Calu3 (cell line): ENCODE measurements at places on chromosomes 5 and 9. TPM values are rescaled to one million over a fixed set of nuclear protein-coding genes. Genes with fewer than 3 reads are reported as not detected.

GRCh38 chr5:139904816-139905661, 109.4 kb downstream of the PSD2 start:
- DNase-seq = no peak

GRCh38 chr5:172858511-172858989, 24.5 kb downstream of the ERGIC1 start:
- peak; percentile 22 for DNase-seq

DNA sequence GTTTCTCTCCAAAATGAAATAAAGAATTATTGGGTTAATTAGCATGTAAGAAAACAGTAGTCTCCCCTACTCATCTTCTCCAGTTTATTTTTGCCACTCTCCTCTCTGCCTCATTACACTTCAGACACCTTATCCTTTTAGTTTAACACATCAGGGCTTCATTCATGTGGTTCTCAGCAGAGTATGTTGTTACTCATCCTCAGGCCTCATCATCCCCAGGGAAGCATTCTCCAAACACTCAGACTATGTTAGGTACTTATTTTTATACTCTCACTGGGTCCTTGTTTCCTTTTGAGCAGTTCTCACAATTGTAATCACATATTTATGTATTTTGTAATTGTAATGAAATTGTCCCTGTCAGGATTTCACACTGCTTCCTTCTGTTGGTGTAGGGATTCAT, 470.5 kb downstream of the PDE4D start:
- no peak for DNase-seq

DNA sequence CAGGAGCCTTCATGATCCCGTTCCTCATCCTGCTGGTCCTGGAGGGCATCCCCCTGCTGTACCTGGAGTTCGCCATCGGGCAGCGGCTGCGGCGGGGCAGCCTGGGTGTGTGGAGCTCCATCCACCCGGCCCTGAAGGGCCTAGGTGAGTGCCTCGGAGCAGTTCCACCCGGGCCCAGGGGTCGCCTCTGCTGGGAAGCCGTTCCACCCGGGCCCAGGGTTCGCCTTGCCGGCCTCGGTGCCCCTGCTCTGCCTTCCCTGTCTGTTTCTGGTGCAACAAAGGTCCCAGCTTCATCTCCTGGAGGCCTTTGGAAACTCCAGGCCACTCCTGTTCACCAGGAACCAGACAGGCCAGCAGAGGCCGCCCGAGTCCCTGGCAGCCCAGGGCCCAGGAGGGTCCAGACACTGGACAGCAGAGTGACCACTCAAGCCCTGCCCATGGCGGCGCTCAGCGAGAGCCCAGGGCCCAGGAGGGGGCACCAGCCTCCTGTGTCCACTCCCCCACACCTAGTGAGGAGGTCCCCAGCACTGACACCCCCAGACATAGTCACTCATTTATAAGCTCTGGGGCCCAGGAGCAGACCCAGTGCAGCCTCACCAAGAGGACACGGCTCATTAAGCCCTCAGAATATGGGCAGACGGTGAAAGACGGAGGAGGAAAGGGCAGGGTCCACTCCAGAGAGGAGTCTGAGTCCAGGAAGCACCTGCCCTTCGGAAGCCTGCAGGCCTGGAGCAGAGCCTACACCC, 7.5 kb downstream of the SLC6A19 start:
- peak; percentile 74 for DNase-seq

DNA sequence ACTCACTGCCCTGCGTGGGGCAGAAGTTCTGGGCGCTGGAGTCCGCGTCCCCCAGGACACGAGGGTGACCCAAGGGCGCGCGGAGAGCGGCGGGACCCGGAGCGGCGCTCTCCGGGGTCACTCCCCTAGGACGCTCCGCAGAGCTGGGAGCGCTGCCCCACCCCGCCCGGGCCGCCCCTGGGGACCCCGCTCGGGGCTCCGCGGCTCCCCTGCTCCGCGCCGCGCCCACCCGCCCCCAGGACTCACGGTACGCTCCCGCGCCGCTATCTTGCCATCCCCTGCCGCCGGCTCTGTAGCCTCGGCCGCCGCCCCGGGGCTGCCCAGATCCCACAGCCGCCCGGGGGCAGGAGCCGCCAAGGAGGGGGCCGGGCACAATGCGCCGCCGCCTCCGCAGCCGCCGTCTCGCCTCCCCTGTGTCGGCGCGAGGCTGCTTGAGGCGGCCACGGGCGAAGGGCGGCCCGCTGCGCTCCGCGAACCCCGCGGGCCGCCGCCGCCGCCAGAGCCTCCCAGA, 303 bp downstream of the LIFR start:
- DNase-seq = no peak

GRCh38 chr9:3793971-3794383, 268.2 kb upstream of the RFX3 start:
- DNase-seq = no peak

GRCh38 chr5:37900692-37901091, 60.9 kb upstream of the GDNF start:
- peak; percentile 2 for DNase-seq

DNA sequence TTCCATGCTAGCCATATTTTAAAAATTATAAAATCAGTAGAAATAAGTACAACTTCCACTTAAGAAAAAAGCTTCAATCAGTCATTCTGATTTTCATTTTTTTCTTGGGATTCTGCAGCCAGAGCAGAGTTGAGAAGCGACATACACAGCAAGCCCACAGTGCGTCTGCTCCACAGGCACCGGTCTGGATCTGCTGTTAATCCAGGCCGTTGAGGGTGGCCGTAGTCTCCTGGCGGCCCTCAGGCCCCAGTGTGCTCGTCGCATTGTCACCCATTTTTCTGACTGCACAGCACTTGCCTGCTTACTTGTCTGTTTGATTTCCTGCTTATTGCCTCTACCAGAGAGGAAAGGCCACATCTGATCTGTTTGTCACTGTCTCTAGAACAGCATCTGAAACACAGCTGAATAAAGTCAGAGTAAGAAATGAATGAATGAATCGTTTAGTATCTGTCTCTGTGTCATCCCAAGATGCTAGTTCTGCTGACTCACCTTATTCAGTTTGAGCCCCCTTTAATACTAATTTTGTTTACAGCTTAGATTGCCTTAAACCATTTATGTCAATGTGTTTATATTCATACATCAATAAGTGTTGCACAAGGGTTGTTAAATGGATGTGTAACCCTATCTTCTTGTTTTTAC, 11.6 kb upstream of the ASPN start:
- no peak for DNase-seq

DNA sequence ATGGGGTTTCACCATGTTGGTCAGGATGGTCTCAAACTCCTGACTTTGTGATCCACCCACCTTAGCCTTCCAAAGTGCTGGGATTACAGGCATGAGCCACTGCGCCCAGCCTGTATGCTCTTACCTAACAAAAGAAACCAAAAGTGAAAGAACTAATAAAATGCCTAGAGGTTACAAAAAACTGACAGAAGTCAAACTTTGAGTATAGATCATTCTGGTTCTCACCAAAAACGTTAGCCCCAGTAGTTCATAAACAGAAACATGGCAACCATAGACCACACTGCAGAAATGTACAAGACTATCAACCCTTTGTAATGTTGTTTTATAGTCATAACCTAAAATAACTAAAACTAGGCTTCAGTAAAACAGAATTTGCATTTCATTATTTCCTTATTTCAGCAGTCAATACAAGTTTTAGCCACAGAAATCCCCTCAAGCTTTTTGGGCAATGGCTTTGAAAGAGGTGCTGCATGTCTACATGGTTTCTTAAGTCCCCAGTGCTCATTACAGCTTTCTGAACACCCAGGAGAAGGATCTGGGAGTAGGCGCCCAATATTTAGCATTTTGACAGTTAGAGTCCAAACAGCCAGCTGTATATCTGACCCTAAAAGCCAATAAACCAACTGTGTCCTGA, 72.5 kb downstream of the EPB41L4A start:
- DNase-seq = no peak

- no peak for DNase-seq
Measured at GRCh38 chr5:28734396-28734795, 1696.0 kb upstream of the CDH9 start.

- peak; percentile 95 for DNase-seq
Measured at GRCh38 chr5:177494346-177495195, 2.8 kb downstream of the PDLIM7 start.

GRCh38 chr5:44402084-44402483, 12.9 kb upstream of the FGF10 start:
- DNase-seq = no peak

GRCh38 chr5:43233946-43234345, 41.9 kb downstream of the NIM1K start:
- no peak for DNase-seq

NHP2 gene
- 182 and 193 TPM in 2 replicates for total RNA-seq

TGFBR1 gene
- total RNA-seq = 19.4 and 22.6 TPM in 2 replicates

ZNF366 gene
- not detected in 2 replicates for total RNA-seq

IPPK gene
- 8.9 and 9.5 TPM in 2 replicates for total RNA-seq

PCDHA8 gene
- 1.1 and 1.3 TPM in 2 replicates for total RNA-seq

TNFSF15 gene
- 4.9 and 7.5 TPM in 2 replicates for total RNA-seq
